ENCODE measurements at places on chromosomes 2 and 18. TPM values are rescaled to one million over a fixed set of nuclear protein-coding genes. Genes with fewer than 3 reads are reported as not detected.

GRCh38 chr2:240648650-240649275 is 23.5 kb downstream of the GPR35 start:
- no peak for DNase-seq

DNA sequence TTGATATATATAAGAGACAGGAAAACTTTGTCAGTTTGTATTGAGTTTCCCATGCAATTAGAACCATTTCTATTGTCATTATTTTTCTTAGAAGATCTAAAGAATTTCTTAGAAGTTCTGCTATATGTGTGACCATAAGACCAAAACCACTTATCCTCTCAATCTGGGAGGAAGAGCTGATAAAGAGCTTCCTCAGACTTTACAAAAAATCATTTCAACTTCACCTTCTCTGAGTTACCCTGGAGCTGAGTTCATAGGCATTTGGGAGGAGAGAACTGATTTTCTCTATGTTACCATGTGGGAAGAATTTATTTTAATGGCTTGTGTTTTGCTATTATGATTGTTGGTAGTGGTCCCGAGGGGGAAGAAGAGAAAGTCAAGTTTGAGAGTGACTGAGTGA is 329.3 kb downstream of the GPD2 start:
- no peak for DNase-seq

DNA sequence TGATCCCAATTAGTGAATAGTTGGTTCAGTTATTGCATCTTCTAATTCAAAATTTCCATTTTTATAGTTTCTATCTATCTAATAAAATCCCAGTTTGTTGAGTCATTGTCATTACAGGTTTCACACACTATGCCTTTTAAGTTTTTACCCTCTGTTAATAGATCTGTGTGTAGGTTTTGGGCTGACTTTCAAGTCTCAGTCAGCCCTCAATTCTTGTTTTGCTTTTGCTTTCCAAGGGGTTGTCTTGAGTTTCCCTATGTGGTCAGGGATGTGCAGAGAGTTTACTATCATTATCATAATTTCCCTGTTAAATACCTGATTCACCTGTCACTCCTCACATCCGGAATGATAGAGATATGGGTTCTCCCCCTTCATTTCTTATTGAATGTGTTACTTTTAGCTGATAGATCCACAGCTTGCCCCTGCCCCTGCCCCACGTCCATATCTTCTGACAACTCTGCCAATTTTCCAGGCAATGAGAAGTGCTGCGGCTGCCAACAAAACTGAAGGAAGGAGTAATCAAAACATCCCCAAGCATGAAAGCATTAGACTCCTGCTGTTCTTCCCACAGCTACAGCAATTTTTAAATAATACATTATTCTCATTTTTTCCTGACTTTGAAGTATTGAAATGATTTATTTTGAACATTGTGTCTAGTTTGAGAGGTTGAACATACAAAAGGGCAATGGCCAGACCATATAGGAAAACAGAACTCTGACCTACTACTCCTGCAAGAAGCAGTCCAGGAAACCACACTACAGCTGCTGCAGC is 1064.8 kb downstream of the SUCLG1 start:
- DNase-seq, result no peak

GRCh38 chr2:64854773-64855237 is 134.4 kb upstream of the SLC1A4 start:
- DNase-seq, result no peak

DNA sequence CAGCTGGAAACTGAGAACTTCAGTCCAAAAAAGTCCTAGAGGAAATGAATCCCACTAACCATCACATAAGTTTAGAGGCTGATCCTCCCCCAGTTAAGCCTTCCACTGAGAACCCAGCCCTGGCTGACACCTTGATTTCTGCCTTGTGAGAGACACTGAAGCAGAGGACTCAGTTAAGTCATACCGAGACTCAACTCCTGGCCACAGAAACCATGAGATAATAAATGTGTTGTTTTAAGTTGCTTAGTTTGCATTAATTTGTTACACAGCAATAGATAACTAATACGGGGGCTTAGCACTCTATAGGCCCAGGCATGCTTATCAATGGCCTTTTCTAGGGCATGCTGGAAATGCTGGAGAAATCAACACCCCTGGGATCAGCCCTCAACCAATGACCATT is 3.4 kb upstream of the ADD2 start:
- no peak for DNase-seq

- DNase-seq, result peak; percentile 85
These were observed 9.7 kb downstream of the OXER1 start for GRCh38 chr2:42754021-42754775.

DNA sequence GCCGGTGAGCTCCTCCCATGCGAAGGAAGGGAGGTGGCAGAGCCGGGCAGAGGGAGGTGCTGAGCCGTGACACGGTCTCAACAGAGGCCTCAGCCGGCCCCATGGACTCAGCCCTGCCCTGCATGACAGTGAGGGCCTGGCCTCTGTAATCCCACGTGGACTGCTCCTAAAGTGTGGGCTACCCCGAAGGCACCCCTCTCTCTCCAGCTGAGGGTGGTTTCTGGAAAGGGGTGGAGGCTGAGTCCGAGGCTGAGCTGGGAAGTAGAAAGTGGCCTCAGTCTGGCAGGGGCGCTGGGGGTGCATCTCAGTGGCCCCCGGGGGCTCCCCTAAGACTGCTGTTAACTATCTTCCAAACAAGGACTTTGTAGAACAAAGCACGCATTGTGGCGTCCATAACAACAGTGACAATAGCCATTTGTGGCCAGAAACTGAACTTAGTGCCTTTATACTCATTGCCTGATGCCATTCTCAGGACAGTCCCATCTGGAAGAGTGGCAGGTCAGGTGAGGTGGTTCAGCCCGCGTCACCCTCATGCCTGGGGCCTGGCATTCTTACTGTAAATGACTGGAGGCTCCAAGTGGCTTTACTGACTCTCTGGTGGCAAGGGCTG is 192.4 kb downstream of the TWIST2 start:
- DNase-seq, result no peak

DNA sequence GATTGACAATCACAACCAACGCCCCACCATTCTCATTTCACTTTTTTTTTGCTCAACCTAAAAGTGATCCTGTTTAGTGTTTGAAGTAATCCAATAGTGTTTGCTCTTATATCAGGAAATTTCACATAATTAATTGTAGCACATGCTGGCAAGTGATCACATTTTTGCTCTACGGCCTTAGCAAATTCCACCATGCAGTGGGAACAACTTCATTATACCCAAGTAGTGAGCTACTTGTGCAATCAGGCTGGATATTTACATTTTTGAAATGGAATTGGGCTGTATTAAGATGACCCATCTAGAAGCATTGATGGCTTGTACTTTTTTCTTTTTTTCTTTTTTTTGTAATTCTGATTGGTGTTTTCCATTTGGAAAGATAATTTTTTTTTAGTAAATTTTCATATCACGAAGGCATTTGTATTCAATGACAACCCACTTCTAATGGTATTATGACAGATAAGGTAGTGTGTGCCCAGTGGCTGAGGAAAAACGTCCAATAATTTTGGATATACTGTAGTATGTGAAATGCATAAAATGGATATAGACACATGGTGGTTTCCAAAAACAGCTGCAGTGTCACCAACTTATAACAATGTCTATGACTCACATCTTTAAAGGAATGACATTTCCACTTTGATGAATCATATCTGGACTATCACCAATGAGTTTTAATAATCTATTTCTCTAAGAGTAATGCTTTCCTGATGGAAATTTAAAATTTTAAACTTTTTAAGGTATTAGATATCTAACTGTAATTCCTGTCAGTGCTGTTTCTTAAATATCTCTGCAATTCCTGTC is 130.6 kb downstream of the COL6A3 start:
- no peak for DNase-seq

DNA sequence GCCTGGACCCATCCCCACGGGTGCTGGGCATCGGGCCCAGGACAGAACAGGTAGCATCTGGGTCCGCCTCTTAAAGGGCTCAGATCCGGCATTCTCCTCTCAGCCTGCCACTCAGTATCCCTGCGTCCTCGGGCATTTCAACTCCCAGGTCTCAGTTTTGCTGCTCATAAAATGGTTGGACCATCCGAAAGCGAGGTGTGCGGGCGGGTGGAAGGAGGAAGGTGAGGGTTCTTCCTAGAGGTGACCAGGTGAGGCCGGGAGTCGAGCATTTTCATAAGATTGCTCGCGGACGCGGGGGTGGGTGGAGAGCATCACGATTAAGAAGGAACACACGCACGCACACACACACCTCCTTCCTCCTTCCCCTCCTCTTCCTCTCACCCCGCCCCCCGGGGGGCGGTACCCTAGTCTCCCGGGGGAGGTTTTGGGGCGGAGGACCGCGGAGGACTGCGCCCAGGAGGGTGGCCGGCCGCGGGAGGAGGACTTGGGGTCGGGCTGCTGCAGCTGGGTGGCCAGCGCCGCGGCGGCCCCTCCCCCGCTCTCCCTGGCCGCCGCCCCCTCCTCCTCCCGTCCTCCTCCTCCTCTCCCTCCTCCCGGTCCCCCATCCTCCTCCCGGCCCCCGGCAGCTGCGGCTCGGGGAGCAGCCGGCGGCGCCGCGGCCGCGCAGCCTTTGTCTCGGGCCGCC is 97.9 kb upstream of the GPR45 start:
- peak; percentile 70 for DNase-seq

The SERPINB7 gene
- not detected for polyA plus RNA-seq

The TTR gene
- polyA plus RNA-seq, result not detected

The GORASP2 gene
- 58.0 TPM for polyA plus RNA-seq

The DNAJC5G gene
- polyA plus RNA-seq, result not detected

The C1QL2 gene
- polyA plus RNA-seq, result not detected

The PASK gene
- 26.6 TPM for polyA plus RNA-seq
